Tibial nerve (tissue), 4 donors: ENCODE measurements at places on chromosomes 1 and 21. TPM values are rescaled to one million over a fixed set of nuclear protein-coding genes. Genes with fewer than 3 reads are reported as not detected.

PPP1R12B gene
- total RNA-seq = 68.1 TPM

TNFSF4 gene
- 1.4 TPM for total RNA-seq

SPRR2F gene
- not detected for total RNA-seq

CA6 gene
- not detected for total RNA-seq

DOCK7 gene
- 116 TPM for total RNA-seq

BRDT gene
- not detected for total RNA-seq
